Activated naive CD4-positive, alpha-beta T cell treated with anti-CD3 and anti-CD28 coated beads, Interleukin-2, amount 50 U/mL, for 72 hours (primary cell): ENCODE measurements at places on chromosomes 6 and 20. TPM values are rescaled to one million over a fixed set of nuclear protein-coding genes. Genes with fewer than 3 reads are reported as not detected.

- no peak for DNase-seq
These were observed 44.6 kb upstream of the NT5E start for GRCh38 chr6:85405175-85405852.

DNA sequence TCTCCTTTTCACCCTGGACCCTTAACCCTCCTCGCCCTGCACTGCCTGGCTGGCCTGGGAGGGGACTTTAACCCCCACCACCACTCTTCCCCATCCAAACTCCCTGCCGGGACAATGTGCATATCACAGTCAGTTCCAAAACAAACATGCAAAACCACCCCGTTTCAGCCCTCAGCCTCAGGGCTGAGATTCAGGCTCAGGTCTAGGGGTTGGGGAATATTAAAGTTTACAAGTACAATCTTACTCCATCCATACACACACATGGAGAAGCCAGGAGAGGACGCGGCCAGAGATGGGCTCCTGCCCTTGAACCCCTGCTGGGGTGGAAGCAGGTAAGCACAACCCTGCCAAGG lies 534 bp downstream of the KIAA1755 start:
- DNase-seq, result no peak

ALDH5A1 gene
- 10.5 TPM for total RNA-seq

DNA sequence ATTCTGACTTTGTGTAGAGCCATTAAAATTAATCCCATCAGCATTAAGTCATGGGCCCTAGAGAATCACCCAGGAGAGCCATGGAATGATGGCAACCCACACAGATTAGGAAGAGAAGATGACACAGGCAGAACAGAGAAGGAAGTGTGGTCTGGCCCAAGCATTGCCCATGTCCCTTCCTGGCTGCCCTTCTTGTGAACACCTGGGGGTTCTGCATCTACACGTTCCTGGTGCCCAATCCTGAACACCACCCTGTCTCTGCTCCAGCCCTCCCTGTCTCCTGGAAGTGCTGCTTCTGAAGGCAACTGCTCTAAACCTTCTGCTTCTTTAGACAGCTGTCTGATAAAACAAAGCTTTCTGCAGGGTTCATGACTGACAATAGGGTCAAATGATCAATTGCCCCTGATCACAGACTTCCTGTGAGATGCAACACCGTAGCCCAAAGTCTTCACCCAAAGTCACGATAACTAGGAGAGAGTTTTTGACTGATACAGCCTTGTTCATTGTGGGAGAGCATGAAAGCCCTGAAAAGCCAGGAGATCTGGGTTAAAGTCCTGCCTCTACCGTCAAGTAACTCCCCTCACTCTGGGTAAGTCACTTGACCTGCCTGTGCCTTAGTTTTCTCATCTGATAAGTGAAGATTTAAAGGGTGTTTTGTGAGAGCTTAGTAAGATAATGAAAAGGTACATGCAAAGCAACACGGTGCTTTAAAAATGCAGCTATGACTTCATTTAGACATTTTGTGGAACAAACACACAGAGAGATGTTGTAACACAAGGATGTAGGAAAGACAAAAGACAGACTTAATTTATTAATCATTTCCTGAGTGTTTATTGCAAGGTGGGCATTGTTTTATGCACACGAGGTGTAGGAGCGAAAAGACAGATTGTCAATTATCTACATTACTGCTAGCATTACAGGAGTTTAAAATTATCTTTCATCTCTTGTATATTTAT lies 291.2 kb upstream of the STXBP5 start:
- DNase-seq, result no peak

SLC32A1 gene
- total RNA-seq, result not detected

DNA sequence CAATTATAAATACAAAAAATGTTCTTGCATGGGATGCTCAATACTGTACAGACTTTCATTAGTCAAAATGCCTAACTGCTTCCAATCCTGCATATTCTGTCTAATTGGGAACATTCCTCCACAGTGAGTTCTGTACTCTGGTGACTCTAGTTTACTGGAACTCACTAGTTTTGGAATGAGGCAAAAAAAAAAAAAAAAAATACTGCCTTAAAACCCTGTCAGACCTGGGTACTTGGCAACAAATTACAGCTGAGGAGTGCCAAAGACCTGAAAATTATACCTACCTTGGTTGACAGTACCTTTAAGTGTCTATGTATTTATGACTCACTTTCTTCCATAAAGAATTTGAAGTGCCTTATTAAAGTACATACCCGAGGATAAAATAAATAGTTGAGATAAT lies 276.7 kb downstream of the FARS2 start:
- no peak for DNase-seq

GRCh38 chr6:3151691-3152090 lies 5.7 kb downstream of the TUBB2A start:
- no peak for DNase-seq

NCOA7 gene
- total RNA-seq, result 58.8 TPM

DNA sequence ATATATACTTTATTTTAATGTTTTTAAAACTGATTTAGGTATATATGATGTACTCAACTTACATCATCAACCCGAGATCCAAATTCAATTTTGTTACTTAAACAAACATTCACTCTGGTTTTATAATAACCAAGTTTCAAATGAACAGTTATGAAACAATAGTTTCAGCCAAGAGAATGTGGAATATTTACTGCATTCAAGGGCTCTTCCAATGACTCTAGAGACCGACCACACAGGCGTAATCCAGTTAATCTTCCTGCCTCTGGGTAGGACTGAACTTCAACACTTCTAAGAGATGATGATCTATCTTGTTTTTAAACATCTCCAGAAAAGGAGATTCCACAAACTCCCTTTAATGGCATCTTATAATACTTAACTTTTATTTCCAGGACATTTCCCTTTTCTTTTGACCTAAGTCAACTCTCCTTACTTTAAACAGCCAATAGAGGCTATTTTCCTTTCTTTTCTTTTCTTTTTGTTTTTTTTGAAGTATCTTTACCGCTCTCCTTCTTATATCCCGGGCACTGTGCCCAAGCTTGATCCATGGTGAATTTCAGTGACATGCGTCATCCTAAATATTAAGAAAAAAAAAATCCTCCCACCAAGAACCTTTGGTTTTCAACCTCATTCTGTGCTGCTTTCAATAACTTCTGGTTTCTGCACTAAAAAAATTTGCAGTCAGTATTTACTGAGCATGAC lies 110.1 kb downstream of the KIF13A start:
- DNase-seq, result no peak

DNA sequence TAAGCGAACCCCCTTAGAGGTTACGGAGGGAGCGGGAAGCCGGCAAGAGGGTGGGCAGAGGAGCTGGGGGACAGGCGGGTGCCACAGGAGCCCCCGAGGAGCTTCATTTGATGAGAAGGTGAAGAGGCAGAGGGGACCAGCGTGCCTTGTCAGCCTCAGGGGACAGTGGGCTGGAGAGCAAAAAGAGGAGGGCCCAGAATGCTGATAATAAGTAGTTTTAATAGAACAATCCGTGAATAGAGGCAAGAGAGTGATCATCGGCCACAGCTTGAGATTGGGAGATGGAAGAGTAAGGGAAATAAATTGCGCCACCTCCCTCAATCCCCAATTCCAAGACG lies 1.3 kb downstream of the COL19A1 start:
- no peak for DNase-seq

DNA sequence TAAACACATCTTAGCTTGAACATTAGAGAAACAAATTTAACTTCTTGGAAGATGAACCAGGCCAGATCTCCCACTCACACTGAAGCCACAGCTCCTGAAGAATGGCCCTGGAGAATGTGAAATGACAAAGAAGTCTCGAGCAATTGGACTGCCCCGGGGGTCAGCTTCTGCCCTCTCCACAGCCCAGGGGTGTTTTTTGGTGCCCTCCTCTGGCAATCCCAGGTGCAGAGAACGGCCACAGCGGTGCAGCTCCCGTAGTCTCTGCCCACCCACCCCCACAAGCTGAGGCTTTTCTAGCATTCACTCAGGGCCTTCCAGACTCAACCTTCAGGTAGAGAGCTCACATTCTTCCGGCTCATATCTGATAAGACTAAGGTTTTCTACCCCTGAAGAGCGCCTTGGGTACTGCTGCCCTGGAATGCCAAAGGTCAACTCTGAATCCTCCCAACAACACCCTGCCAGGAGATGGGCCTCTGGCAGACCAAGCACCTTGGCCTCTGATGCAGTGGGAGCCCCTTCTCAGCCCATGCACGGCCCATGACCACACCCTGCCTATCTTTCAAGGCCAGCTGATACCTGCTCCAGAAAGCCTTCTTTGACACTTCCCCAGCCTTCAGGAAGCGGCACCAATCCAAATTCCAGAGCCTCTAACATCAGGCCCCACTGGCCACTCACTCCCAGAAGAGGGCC lies 208.3 kb downstream of the SYNDIG1 start:
- no peak for DNase-seq

CAGE1 gene
- not detected for total RNA-seq

GPLD1 gene
- 0.16 TPM for total RNA-seq

GRCh38 chr6:15905488-15906419 lies 223.1 kb upstream of the MYLIP start:
- no peak for DNase-seq

DNA sequence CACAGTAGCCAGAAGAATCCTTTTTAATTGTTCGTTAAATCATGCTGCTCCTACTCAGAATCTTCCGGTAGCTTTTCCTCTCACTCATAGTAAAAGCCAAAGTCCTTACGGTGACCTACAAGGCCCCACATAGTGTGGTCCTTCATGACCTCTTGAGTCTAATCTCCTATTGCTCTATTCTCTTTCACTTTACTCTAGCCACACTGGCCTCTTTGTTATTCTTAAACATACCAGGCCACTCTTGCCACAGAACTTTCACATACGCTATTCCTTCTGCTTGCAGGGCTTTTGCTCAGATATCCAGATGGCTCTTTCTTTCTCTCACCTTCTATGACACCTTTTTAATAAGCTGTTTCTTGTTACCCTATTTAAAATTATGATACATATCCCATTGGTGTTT lies 25.7 kb downstream of the ZNF391 start:
- DNase-seq, result no peak

DNA sequence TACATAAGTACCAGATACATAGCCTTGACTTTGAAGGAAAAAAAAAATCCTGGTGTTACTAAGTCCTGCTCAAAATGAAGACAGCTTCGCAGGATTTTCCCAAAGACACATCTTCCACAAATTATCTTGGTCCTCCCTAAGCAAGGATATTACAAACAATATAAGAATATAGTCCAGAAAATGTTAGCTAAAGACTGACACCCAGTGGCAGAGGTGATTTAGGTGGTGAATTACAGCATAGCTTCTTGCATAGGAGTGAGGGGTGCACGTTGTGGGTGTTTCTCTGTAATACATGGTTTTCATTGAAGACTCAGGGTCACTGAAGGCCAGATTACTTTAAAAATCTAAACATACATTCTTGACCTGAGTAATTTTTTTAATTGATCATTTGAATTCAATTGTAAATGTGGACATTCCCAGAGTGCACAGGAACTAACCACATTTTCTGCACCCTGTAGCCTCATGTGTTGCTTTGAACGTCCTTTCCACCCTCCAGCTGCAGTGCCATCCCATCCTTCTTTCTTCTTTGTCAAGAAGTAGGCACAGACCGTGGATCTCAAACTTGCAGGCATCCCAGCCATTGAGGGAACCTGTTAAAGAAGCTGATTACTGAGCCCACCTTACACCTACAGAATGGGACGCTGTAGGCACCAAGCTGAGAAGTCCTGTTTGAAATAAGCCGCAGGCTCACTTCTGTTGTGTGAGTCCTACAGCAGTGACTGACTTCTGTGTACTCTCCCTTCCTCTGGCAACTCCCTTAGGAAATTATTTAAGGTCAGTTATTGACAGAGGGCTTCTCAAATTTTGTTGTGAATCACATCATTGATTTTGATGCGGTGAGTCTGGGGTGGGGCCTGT lies 102.6 kb downstream of the PERP start:
- DNase-seq, result peak; percentile 33

- no peak for DNase-seq
These were observed 417.3 kb upstream of the NOX3 start for GRCh38 chr6:155872961-155873360.

DNA sequence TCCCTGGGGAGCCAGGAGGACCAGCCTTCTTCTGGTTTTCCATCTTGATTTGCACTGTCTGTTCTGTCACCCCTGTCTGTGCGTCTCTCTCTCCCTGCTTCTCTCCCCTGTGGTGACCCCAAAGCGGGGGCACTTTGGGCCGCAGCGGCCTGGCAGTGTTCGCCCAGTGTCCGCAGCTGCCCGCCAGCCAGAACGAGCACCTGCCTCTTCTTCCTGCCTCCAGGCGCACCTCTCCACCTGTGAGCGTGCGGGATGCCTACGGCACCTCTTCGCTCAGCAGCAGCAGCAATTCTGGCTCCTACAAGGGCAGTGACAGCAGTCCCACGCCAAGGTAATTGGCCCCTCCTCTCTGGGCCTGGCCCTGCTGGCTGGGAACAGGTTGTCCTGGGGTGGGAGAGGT lies 30.8 kb downstream of the SNPH start:
- DNase-seq, result no peak

DNA sequence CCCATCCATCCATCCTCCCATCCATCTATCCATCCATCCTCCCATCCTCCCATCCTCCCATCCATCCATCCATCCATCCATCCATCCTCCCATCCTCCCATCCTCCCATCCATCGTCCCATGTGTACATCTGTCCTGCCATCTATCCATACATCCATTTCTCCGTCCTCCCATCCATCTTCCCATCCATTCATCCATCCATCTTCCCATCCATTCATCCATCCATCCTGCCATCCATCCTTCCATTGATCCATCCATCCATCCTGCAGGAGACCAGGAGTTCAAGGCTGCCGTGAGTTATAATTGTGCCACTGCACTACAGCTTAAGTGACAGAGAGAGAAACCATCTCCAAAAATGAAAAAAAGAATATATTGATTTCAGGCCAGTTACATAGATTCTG lies 356.5 kb downstream of the CDH26 start:
- DNase-seq, result no peak

DNA sequence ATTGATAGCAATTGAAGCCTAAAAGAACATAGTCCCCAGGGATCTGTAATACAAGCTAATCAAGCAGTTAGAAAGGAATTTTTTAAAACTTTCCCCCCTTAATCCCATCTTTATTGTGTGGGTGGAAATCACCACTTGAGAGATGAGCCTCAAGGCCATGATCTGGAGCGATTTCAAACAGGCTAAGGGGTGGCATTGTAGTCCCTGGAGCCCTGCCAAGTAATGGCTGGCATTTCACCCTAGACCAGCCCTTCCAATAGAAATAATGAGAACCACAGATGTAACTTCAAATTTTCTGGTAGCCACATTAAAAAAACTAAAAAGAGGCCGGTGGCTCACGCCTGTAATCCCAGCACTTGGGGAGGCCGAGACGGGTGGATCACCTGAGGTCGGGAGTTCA lies 46.9 kb downstream of the PRDM1 start:
- no peak for DNase-seq

ME1 gene
- not detected for total RNA-seq

DLK2 gene
- 3.4 TPM for total RNA-seq
